ENCODE measurements at places on chromosomes 16 and 17. TPM values are rescaled to one million over a fixed set of nuclear protein-coding genes. Genes with fewer than 3 reads are reported as not detected.

DNA sequence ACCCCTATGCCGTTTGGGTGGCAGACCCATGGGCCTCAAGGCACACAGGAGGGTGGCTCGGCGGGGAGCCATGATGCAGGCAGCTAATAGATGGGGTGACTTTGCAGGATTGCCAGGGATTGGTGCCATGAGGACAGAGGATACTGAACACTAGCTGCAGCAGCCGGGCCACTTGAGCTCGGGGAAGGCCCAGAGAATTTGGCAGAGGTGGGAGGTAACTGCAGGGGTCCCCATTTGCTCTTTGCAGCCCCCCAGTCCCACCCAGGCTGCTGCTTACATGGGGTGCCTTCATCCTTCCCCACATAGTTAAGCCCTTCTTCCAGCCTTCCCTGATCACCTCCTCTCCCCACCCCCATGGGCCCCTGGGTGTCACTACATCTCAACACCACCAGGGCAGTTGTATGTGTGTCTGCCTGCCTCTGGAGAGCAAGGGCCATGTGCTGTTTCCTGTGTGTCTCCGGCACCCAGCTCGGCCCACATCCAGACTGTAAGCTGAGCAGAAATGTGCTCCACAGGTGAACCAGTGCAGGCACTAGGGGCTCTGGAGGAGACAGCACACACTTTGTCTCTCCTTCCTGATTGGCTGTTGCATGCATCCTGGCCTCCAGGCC lies 52.0 kb downstream of the SREBF1 start:
- peak overlapping the region; percentile 95 for H3K27ac ChIP-seq
- peaks cover 87% of the 10 kb centered on the region for H3K4me1 ChIP-seq
- no peaks in the 10 kb centered on the region for H3K27me3 ChIP-seq
- H3K4me3 ChIP-seq = peak overlapping the region; percentile 72
- DNase-seq = no peak

GRCh38 chr17:78278139-78278741 lies 46.8 kb downstream of the TMEM235 start:
- peaks cover 1% of the 10 kb centered on the region for H3K27me3 ChIP-seq
- no peak overlapping the region for H3K27ac ChIP-seq
- H3K4me3 ChIP-seq = no peak overlapping the region

- peak; percentile 16 for DNase-seq
- H3K27me3 ChIP-seq = no peaks in the 10 kb centered on the region
- H3K27ac ChIP-seq = no peak overlapping the region
- no peaks in the 10 kb centered on the region for H3K36me3 ChIP-seq
- H3K4me3 ChIP-seq = no peak overlapping the region
- peaks cover 47% of the 10 kb centered on the region for H3K4me1 ChIP-seq
These were observed 112.9 kb downstream of the METRNL start for GRCh38 chr17:83192161-83192788.

DNA sequence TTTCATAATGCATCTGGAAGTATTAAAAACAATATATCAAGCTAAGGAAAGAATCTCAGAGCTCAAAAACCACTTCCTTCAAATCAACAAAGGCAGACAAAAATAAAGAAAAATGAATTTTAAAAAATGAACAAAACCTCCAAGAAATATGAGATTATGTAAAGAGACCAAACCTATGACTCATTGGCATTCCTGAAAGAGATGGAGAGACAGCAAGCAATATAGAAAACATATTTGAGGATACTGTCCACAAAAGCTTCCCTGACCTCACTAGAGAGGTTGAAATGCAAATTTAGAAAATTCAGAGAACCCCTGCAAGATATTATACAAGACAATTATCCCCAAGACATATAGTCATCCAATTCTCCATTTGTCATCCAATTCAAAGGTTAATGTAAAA lies 311.3 kb upstream of the SOX9 start:
- no peak overlapping the region for H3K27ac ChIP-seq
- H3K27me3 ChIP-seq = peaks cover 10% of the 10 kb centered on the region

DNA sequence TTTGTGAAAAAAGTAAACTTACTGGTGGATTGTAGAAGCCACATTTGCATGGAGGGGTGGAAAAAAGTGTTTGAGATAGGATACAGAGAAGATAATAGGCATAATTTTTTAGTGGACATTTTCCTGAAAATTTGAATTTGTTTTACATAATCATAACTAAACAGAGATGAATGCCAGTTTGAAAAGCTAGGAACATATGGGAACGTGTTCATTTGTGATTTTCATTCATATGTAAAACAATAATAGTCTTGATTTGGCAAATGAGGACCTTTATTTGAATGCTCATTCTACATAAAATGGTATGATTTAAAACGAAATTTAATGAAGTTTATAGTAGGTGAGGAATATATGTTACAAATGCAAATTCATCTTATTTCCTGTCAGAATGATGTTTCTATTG lies 263.9 kb downstream of the BCAS3 start:
- no peaks in the 10 kb centered on the region for H3K36me3 ChIP-seq
- H3K4me1 ChIP-seq = peaks cover 29% of the 10 kb centered on the region
- no peaks in the 10 kb centered on the region for H3K27me3 ChIP-seq
- peak overlapping the region; percentile 76 for H3K27ac ChIP-seq
- peak overlapping the region; percentile 2 for H3K4me3 ChIP-seq
- DNase-seq = no peak

DNA sequence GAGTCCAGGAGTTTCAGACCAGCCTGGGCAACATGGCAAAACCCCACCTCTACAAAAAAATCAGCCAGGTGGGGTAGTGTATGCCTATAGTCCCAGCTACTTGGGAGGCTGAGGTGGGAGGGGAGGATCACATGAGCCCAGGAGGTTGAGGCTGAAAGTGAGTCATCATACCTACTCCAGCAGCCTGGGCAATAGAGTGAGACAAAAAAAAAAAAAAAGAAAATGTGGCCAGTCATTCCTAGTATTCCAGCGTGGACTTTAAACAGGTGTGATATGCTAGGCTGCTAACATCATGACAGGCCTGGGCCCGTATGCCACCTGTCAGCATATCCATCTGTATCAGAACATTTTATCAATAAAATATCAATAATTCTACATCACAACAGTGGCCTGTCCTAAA lies 143.3 kb downstream of the AATF start:
- no peak for DNase-seq
- no peak overlapping the region for H3K27ac ChIP-seq
- no peaks in the 10 kb centered on the region for H3K4me1 ChIP-seq
- H3K4me3 ChIP-seq = no peak overlapping the region

DNA sequence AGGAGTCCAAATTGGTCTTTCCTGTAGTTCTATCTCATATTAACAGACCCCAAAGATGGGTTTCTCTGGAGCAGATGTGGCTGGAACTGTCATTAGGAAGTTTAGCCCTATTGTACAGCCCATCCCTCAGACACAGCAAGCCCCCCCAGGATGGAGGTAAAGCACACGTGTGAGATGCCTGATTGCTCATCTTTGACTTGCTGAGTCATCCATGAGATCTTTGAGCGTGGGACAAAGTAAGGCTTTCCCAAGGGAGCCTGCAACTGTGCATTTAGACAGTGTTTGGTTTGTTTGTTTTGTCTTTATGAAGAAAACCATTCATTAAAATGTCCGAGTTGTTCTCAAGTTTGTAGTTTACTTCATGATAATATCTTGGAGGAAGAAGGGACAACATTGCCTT lies 145.3 kb upstream of the CDH13 start:
- no peaks in the 10 kb centered on the region for H3K36me3 ChIP-seq
- H3K4me3 ChIP-seq = no peak overlapping the region
- peaks cover 32% of the 10 kb centered on the region for H3K27me3 ChIP-seq
- H3K27ac ChIP-seq = no peak overlapping the region
- DNase-seq = no peak

FOXK2 gene
- 41.6 TPM for total RNA-seq

SLC6A2 gene
- not detected for total RNA-seq

DNA sequence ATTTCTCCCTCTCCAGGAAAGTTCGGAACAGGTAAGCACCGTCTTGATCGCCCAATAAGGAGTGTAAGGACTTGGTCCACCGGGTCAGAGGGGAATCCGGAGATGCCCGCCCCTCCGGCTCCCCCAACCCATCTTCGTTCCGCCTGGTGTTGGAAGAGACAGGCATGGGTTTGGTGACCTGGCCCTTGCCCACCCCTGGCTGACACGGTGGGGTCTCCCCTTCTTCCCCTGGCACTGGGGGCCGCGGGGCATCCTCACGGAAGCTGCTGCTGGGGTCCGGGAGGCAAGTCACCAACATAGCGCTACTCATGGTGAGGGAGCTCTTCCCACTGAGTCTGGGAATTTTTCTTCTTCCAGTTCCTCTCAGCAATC lies 3.2 kb downstream of the AXIN2 start:
- H3K4me1 ChIP-seq = peaks cover 8% of the 10 kb centered on the region
- peak overlapping the region; percentile 94 for H3K27ac ChIP-seq
- no peaks in the 10 kb centered on the region for H3K27me3 ChIP-seq

RGS9 gene
- 1.6 TPM for total RNA-seq

CRYBA1 gene
- not detected for total RNA-seq

GRCh38 chr17:60473788-60474187 lies 51.5 kb downstream of the CHCT1 start:
- peaks cover 26% of the 10 kb centered on the region for H3K36me3 ChIP-seq
- H3K4me1 ChIP-seq = peaks cover 27% of the 10 kb centered on the region

KLHL10 gene
- total RNA-seq = not detected

SDF2 gene
- total RNA-seq = 34.0 TPM

DNA sequence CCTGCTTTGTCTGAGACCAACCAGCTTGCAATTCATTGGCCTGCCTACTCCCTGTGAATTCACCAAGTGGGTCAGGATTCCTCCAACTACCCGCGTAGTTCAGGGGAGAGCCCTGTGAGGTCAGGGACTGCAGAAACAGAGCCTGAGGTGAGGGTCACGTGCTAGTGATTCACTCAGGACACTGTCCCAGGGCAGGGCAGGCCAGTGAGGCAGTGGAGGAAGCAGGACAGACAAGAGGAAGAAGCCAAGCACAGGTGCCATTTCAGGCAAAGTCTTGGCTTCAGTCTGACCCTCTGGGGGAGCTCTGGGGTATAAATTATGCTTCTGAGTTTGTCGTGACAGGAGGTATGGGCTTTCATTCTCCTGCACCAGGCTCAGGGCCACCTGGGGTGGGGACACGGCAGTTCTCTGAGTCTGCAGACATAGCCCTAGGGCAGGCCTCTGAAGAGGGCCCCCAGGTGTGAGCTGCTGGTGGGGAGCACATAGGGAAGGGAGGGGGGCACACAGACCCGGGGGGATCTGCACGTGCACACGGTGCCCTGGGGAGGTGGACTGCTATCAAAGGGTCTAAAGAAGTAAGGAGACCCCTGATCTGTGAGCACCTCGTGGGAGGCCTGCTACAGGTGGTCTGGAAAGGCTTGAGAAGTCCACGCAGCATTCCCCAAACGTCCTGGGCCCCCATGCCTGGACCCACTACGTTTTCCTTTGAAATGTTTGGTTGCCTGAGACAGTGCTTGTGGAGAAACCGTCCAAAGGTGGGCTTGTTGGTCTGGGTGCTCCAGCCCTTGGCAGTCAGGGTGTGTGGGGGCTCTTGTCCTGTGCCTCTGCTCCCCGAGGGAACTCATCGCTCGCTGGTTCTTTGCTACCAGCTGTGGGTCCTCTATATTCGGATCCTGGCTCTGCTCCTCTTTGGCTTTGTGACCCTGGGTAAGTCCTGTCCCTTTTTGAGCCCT lies 46.4 kb downstream of the NKD1 start:
- no peak overlapping the region for H3K27ac ChIP-seq
- no peaks in the 10 kb centered on the region for H3K36me3 ChIP-seq
- peaks cover 29% of the 10 kb centered on the region for H3K4me1 ChIP-seq
- no peak for DNase-seq

DNA sequence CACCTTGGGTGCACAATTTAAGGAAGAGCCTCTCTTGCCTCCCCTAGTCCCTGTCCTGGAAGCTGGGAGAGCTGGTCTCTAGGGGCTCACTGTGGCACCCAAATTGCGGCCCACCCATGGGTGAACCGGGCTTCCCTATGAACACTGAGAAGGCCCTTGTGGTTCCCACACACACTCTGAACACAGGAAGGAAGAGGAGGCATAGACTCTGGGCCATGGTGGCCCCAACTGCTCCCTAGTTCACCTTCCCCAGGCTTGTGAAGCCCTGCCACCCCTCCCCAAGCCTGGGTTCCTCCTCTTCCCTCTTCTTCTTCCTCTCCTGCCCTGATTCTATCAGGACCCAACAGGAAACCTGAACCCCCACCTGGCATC lies 10.5 kb downstream of the SREBF1 start:
- no peaks in the 10 kb centered on the region for H3K36me3 ChIP-seq
- H3K4me1 ChIP-seq = peaks cover 67% of the 10 kb centered on the region
- no peak for DNase-seq

C16orf89 gene
- 5.9 TPM for total RNA-seq

DNA sequence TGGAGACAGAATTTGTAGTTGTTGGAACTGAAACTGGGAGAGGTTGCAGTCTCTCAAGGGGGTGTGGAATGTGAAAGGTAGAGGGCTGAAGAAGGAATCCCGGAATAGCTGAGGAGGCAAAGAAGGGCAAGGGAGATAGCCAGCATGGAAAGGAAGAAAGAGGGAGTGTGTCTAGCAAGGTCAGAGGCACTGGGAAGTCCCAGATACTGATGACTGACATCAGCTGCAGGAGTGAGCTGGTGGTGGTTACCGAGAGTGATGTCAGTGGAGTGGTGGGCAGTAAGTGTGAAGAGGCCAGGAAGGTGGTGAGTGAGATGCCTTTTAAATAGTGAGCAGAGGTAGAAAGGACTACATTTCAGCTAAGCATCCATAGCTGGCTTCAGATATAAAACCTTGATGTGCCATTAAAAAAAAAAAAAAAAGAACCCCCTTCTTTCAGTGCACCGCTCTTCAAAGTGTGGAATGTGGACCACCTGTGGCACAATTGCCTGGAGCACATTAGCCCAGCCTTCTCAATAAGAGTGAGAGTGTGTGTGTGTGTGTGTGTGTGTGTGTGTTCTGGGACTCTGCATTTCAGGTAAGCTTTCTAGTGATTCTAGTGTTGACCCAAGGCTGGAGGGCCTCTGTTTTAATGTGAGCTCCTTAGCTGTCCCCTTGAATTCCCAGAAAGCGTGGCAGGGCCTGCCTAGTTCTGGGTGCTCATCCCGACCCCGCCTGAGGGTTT lies 8.5 kb downstream of the PRMT7 start:
- H3K4me1 ChIP-seq = no peaks in the 10 kb centered on the region
- DNase-seq = no peak
- H3K36me3 ChIP-seq = peaks cover 70% of the 10 kb centered on the region
- H3K4me3 ChIP-seq = no peak overlapping the region
- no peak overlapping the region for H3K27ac ChIP-seq

Data from left ventricle myocardium inferior (tissue), 1 donor.